ENCODE measurements at places on chromosomes 5 and 9.

DNA sequence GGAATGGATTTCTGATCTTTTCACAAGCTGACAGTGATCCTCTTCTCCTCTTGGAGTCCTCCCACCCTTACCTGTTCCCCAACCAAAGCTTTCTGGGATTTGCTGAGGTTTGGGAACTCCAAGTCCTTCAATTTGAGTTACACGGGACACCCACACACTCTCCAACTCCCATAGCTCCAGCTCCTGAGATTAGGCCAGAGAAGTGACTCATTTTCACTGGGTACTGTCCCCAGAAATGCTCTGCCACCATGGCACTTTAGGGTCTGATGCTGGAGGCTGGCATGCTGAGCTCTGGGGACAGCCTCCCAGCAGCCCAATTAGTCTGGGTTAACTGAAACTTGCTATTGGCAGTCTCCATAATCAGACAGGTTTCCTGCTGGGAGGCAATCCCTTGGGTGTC is 14.0 kb upstream of the HRCT1 start:
- DNase-seq, result no peak

DNA sequence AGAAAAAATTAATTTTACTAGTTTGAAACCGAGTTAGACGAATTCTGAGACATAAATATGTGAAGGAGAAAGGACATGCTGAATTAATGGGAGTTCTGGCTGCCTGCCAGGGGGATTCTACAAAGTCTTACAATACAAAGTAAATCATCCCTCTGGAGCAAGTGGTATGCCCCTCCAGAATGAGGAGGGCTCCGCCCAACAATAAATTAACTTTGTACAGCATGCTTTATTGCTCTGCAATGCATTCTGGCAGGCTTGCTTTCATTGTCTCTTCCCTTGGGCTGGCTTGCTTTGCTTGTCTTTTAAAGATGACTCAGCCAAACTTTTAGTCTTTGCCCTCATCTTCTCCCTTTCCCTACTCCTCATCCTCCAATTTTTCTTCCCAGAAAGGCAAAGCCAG is 11.7 kb upstream of the PCDHB1 start:
- no peak for DNase-seq

GRCh38 chr9:133349965-133350616 is 2.1 kb downstream of the RPL7A start:
- peak; percentile 74 for DNase-seq

- DNase-seq, result no peak
These were observed 211.2 kb downstream of the CDK5RAP2 start for GRCh38 chr9:120368799-120369198.

GRCh38 chr9:123640792-123641222 is 284.8 kb downstream of the CRB2 start:
- DNase-seq, result no peak

GRCh38 chr5:148005788-148006520 is 57.8 kb upstream of the SPINK5 start:
- DNase-seq, result no peak

- DNase-seq, result no peak
These were observed 63.0 kb downstream of the TTC39B start for GRCh38 chr9:15244001-15244441.

GRCh38 chr5:171586436-171586835 is 167.0 kb downstream of the FGF18 start:
- DNase-seq, result no peak

GRCh38 chr9:109110329-109111021 is 9.3 kb downstream of the TMEM245 start:
- no peak for DNase-seq

DNA sequence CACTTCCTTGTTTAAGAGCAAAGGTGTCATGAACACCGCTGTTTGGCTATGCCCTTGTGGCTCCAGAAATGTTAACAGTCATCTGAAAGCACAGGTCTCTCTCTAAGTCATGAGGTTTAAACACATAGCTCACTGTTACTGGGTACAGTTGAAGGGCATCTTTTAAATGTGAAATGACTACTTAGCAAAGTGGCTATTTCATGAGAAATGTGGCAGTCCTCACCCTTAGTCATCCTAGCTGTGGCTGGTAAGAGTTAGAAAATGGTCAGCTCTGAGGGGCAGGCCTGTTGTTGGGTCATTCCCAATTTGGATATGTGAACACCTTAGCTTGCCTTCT is 24.2 kb upstream of the TMEM171 start:
- DNase-seq, result no peak

GRCh38 chr5:64301566-64301965 is 135.9 kb downstream of the RNF180 start:
- no peak for DNase-seq

- DNase-seq, result no peak
These were observed 123.8 kb downstream of the FGF18 start for GRCh38 chr5:171543148-171543815.

GRCh38 chr5:58148254-58148775 is 311.6 kb downstream of the PLK2 start:
- no peak for DNase-seq

DNA sequence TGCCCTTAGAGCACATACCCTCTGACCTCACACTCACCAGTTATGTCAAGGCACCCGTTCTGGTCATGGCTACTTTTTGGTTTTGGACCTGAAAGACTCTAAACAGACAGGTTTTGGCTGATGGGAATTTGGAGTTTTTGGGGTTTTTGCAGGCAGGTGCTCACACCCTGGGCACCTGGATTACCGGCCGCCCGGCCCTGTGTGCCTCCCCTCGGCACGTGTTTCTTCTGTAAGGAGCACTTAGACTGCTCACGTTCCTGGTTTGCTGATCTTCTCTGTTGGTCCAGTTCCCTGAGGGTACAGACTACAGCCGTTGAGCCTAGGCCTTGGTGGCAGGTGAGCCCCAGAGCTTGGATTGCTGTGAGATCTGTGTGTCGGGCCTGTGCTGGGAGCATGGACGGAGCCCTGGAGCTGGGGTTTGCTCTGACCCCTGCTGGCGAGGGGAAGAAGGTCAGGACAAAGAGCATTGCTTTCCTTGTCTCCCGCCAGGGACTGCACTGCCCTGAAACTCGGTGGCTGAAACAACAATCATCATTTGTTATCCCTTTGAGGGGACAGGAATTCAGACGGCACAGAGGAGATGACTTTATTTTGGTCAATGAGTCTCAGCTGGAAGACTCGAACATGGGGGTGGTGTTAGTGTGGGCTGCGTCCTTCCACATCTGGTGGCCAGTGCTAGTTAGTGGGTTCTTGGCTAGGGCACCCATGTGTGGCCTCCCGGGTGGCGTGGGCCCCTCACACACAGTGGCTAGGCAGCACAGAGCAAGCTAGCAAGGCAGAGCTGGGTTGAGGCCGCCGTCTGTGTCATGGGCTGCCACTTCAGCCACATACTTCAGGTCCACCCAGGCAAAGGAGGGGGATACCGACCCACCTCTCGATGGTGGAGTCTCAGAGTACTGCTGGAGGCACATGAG is 76.4 kb downstream of the EHMT1 start:
- DNase-seq, result no peak

DNA sequence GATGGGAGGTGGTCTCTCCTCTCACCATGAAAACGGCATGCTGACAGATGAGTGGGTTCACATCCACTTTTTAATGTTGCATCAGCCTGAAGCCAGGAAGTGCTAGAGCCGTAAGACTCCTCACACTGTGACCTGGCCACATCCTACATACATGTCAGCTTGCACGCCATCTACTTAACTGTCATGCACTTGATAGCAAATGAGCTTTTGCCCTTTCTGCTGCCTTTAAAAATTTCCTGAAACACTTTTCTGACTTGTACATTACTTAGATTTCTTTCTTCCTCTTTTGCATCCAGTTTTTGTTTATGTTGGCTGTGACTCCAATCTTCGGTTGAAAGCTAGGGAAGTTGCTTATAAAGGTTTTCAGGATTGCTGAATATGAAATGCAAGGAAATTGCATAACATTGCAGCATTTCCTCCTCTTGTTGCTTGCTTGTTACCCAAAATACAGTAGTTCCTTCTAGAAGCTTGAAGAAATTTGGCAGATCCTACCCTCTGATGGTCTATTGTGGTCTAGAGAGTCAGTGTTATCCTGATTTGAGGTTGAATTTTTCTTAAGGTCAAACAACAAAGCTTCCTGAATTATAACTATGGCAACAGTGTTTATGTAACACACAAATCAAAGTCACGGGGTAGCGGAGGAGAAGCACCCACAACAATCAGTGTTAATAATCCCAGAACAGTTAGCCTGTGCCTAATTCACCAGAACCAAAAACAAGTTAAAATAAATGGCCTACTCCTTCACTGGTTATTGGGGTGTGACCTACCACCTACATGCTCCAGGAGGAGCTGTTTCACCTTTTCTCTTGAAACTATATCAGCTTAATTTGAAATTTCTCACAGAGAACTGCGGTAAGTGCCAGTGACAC is 232.5 kb downstream of the ARHGAP26 start:
- DNase-seq, result no peak

DNA sequence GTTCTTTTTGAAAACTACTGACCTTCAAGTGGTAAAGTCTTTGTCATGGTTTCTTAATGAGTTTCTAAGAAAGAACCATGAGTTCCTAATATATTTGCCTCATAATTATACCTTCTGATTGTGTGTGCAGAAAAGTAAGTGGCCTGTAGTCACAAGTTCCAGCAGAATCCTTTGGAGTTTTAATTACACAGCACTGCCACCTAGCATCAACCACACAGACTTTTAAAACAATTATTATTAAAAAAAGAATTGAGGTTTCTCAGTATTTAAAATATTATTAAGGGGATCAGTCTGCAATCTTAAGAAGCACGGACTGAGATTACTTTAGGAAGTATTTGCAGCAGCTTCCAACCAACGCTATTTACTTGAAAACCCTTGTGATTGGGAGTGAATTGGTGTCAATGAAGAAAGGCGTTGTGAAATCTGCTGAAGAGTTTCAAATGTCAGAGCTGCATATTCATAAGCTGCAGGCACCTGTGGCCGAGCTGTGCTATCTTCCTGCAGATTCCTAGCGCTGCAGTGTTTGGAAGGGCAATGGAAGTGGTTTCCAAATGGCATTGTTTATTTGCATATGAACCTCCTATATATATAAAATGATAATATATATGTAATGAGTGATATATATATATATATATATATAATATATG is 1074.2 kb upstream of the WWC1 start:
- DNase-seq, result no peak

GRCh38 chr5:135238622-135239452 is 160.2 kb downstream of the MACROH2A1 start:
- DNase-seq, result peak; percentile 33

DNA sequence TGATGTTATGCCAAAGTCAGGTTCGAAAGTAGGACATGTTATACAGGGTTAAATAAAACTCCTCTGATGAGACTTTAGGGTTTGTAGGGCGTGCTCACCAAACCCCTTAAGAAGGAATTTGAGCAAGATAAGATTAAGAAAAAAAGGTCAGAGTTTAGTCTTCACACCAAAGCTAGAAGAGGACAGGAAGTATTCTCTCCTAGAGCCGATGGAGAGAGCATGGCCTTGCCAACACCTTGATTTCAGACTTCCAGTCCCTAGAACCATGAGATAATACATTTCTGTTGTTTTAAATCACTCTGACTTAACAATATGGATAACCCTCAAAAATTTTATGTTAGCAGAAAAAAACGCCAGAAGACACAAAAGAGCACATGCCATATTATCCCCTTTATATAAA is 16.3 kb upstream of the PLCXD3 start:
- DNase-seq, result no peak

Data from activated CD8-positive, alpha-beta memory T cell treated with anti-CD3 and anti-CD28 coated beads, Interleukin-2, amount 50 U/mL, for 48 hours (primary cell).